ENCODE measurements at places on chromosomes 6 and 20.
A peak's percentile ranks its signal among the peaks of the same experiment; 100 is the strongest.

- no peak for DNase-seq
Measured at GRCh38 chr20:1182106-1182505, 2.7 kb downstream of the TMEM74B start.

GRCh38 chr6:10521104-10521808 is at the start of gene GCNT2:
Gene GCNT2 (plus strand): TSS chr6:10521351. CDS start chr6:10528912, 7,561 bp downstream.
- DNase-seq: peak; percentile 89

DNA sequence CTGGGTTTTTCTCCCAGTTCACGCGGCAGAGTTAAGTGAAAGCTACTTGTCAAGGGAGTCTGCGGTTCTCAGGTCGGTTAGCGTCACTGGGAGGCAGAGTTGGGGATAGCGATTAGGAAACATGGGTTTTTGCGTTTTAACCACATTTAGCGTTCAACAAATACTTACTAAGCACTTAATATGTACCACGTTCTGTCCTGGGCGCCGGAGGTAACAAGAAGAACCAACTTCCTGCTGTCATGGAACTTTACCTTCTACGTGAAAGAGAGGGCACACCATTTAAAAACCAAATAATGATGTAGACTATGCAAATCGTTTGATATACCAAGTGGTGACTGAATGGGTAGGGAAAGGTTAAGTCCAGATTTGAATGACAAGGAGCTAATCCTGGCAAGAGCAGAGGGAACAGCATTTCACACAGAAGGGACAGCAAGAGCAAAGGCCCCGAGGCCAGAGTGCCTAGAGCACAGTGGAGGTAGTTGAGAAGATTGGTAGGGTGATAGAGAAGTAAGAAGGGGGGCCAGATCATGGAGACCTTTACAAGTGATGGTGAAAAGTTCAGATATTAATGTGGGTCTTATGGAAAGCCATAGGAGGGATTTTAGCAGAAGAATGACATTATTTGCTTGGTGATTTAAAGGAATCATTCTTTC is 744 bp downstream of the RIOK1 start:
- DNase-seq: no peak

DNA sequence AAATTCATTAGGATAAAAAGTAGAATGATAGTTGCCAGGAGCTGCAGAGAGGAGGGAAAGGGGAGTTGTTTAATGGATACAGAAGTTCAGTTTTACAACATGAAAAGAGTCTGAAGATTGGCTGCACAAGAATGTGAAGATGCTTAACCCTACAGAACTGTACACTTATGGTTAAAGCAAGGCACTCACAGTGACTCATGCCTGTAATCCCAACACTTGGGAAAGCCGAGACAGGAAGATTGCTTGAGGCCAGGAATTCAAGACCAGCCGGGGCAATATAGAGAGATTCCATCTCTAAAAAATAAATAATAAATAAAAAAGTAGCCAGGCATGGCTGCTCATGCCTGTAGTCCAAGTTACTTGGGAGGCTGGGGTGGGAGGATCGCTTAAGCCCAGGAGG is 174.0 kb downstream of the TASP1 start:
- DNase-seq: no peak

- DNase-seq: no peak
Measured at GRCh38 chr6:40328986-40329545, 258.1 kb downstream of the LRFN2 start.

DNA sequence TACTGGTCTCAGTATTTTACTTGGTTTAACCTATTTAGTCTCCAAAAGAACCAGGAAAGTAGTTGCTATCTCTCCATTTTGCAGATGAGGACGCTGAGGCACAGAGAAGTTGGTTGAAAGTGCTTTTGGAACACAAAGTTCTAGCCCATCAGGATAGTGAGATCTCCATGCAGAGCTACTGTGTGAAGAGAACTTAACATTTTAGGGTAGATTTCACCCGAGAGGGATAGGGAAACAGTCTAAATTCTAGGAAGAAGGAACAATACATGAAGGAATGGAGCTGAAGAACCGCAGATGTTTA is 65.1 kb downstream of the PHACTR2 start:
- no peak for DNase-seq

DNA sequence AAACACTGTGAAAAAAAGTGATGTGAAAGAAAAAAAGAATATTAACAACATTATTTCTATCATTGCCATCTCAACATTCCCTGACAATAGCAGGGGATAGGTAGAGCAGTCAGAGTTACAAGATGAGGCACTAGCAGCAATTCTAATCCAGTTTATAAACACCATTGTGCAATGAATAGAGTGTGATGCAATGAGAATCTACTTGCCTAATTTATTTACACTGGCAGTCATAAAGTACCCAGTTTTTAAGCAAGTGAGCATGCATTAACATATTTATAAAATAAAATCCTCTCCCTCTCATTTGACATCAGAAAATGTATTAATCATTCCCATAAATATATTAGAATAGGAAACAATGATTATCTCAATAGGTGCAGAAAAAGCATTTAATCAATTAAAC is 2.5 kb upstream of the MANEA start:
- DNase-seq: no peak

GRCh38 chr6:166438211-166438861 is 55.6 kb upstream of the MPC1 start:
- DNase-seq: no peak

DNA sequence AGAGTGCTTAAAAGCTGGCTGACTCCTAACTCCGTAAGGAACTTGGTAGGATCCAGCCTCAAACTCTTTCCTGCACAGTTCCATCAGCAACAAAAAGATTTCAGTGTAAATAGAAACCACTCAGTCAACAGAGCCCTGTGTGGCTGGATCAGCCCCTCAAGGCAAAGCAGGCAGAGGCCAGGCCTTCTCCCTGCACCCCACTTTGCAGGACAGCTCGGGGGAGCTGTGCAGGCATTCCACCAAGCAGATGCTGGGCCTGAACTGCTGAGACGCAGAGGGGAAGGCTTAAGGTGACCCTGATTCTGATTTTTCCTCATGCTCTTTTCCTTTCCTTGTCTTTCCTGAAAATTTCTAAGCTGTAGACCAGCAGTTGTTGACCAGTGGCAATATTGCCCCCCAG is 91.5 kb downstream of the NFATC2 start:
- no peak for DNase-seq

GRCh38 chr20:57653546-57653900 is 33.3 kb upstream of the ZBP1 start:
- no peak for DNase-seq

DNA sequence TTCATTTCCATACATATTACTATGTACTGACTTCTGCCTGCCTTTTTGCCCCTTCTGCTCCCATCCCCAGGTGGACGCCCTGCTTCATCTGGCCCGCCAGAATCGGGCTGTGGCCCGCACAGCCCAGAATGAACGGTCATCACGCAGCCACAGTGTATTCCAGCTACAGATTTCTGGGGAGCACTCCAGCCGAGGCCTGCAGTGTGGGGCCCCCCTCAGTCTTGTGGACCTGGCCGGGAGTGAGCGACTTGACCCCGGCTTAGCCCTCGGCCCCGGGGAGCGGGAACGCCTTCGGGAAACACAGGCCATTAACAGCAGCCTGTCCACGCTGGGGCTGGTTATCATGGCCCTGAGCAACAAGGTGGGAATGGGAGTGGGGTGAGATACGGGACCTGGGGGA is 4.7 kb upstream of the PHF1 start:
- no peak for DNase-seq

DNA sequence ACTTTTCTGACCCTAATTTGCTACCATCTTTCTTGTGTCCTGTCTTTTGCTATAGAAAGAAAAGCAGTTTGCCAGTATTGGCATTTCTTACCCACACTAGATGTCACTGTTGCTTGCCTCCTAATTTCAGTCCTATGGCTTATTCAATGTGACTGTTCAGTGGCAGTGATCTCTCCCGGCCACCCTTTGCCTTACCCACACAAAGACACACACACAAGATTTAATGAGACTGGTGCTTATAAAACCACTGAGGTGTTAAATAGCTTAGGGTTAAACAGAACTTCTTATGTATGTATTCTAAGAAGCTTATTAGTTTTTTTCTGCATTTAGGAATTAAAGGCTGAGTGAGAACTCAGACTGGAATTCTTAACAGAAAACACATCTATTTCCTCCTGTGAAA is 233.6 kb upstream of the ASCC3 start:
- DNase-seq: peak; percentile 60
